ENCODE measurements at places on chromosomes 4 and X. TPM values are rescaled to one million over a fixed set of nuclear protein-coding genes. Genes with fewer than 3 reads are reported as not detected.

The ANOS1 gene
- polyA plus RNA-seq: 0.69 TPM

The SPON2 gene
- 16.7 TPM for polyA plus RNA-seq

The CTAG2 gene
- not detected for polyA plus RNA-seq

The PNMA6F gene
- not detected for polyA plus RNA-seq

Measured in kidney (tissue), 22 donors.